Progenitor cell of endocrine pancreas (in vitro differentiated cells): ENCODE measurements at places on chromosomes 11 and 22. TPM values are rescaled to one million over a fixed set of nuclear protein-coding genes. Genes with fewer than 3 reads are reported as not detected.

OR52H1 gene
- 0.26 TPM in 1 of 2 replicates, not detected in the other for total RNA-seq

TUBA8 gene
- total RNA-seq, result 2.4 and 3.2 TPM in 2 replicates

MUC5AC gene
- 0.02 TPM in 1 of 2 replicates, not detected in the other for total RNA-seq

OR5A1 gene
- not detected in 2 replicates for total RNA-seq

SLC22A8 gene
- total RNA-seq, result 2.4 and 4.1 TPM in 2 replicates

GGTLC3 gene
- 0.55 TPM in 1 of 2 replicates, not detected in the other for total RNA-seq

PHETA2 gene
- 5.2 and 6.1 TPM in 2 replicates for total RNA-seq

GAB2 gene
- 33.6 and 37.6 TPM in 2 replicates for total RNA-seq

SOX10 gene
- total RNA-seq, result 0.95 and 1.3 TPM in 2 replicates

SAA4 gene
- total RNA-seq, result not detected in 2 replicates

OSM gene
- not detected in 2 replicates for total RNA-seq

CRYBB3 gene
- 0.49 and 1.0 TPM in 2 replicates for total RNA-seq

CYTH4 gene
- not detected in 2 replicates for total RNA-seq

MS4A2 gene
- total RNA-seq, result not detected in 2 replicates

NRIP3 gene
- total RNA-seq, result 0.33 and 0.65 TPM in 2 replicates

CALCA gene
- total RNA-seq, result 0.47 and 0.57 TPM in 2 replicates

OR51B2 gene
- not detected in 2 replicates for total RNA-seq

NRXN2 gene
- total RNA-seq, result 0.17 and 0.60 TPM in 2 replicates

OAF gene
- total RNA-seq, result 6.5 and 6.6 TPM in 2 replicates

SLCO2B1 gene
- 6.6 and 7.3 TPM in 2 replicates for total RNA-seq

KCNK4 gene
- 0.62 TPM in 1 of 2 replicates, not detected in the other for total RNA-seq

ZNF280B gene
- 7.0 and 7.3 TPM in 2 replicates for total RNA-seq

IGLL1 gene
- not detected in 2 replicates for total RNA-seq

KRTAP5-2 gene
- not detected in 2 replicates for total RNA-seq

OR8D4 gene
- total RNA-seq, result 0.24 and 0.58 TPM in 2 replicates

PRR33 gene
- total RNA-seq, result not detected in 2 replicates

SCGB2A2 gene
- total RNA-seq, result not detected in 2 replicates

PRSS23 gene
- 31.6 and 34.5 TPM in 2 replicates for total RNA-seq

PPP6R2 gene
- total RNA-seq, result 85.7 and 87.9 TPM in 2 replicates

OR51B5 gene
- total RNA-seq, result 0.34 and 0.44 TPM in 2 replicates

TMEM179B gene
- total RNA-seq, result 38.4 and 40.8 TPM in 2 replicates
